Sigmoid colon (tissue), 7 donors: ENCODE measurements at places on chromosomes 6 and 20. TPM values are rescaled to one million over a fixed set of nuclear protein-coding genes. Genes with fewer than 3 reads are reported as not detected.
A peak's percentile ranks its signal among the peaks of the same experiment; 100 is the strongest.

- no peak for DNase-seq
These were observed 1.4 kb downstream of the OTOR start for GRCh38 chr20:16749573-16749972.

- DNase-seq: no peak
These were observed 2.0 kb downstream of the PDE10A start for GRCh38 chr6:165660857-165661663.

DNA sequence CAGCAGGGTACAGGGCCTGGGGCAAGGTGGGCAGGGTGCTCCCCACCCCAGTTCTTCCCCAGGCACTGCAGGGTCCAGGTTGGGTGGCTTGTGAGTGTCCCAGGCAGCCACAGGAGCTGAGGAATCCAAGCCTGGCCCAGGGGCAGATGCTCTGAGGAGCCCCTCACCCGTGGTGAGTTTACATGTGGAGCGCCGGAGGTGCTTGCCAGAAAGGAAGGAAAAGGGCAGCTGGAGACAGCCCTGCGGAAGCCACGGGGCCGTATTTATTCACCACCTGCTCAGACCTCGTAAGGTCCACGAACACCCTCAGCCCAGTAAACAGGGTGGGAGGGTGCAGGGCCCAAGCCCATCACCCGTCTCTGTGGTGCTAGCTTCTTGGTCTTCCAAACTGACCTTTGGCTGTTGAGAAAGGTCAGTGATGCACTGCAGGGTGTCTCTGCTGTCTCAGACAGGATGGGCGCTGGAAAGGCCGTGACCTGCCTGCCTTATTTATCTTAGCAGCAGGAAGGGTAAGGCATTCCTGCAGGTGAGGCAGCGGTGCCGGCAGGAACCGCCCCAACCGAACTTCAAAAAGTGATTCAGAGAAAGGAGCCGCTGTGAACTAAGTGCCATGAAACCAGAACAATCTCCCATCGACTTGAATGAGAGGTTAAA is 4.0 kb upstream of the FRMD1 start:
- DNase-seq: no peak

- no peak for DNase-seq
These were observed 16.5 kb upstream of the DSE start for GRCh38 chr6:116354236-116354635.

DNA sequence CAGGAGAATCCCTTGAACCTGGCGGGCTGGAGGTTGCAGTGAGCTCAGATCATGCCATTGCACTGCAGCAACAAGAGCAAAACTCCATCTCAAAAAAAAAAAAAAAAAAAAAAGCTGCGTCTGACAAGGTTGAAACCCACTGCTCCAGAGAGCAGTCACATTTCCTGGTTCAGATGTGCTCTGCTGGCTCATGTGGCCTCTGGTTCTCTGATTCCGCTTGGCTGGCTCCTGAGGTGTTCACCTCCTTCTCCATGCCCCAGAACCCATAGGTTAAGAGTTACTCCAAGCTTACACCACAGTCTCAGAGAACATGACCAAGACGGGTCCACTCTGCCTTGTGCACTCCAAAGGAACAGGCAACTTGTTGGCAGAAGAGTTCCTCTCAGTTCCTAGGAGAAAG is 8.8 kb upstream of the CNR1 start:
- DNase-seq: no peak

DNA sequence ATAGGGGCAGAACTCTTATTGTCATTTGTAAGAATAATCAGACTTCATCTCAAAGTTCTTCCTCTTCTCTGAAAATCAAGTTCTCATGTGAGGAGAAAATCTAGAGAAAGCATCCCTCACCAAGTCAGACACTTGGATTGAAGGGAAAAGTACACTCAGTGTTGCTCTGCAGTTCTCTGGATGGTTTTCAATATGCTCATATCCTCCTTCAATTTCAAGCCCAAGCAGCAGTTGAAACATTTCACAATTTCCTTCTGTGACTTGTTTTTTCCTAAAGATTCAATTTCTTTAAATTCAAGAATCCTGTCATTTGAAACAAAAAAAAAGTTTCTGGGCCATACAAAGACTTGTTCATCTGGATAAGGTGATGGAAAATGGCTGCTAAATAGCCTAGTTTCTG is 140.2 kb upstream of the AHI1 start:
- DNase-seq: no peak

DNA sequence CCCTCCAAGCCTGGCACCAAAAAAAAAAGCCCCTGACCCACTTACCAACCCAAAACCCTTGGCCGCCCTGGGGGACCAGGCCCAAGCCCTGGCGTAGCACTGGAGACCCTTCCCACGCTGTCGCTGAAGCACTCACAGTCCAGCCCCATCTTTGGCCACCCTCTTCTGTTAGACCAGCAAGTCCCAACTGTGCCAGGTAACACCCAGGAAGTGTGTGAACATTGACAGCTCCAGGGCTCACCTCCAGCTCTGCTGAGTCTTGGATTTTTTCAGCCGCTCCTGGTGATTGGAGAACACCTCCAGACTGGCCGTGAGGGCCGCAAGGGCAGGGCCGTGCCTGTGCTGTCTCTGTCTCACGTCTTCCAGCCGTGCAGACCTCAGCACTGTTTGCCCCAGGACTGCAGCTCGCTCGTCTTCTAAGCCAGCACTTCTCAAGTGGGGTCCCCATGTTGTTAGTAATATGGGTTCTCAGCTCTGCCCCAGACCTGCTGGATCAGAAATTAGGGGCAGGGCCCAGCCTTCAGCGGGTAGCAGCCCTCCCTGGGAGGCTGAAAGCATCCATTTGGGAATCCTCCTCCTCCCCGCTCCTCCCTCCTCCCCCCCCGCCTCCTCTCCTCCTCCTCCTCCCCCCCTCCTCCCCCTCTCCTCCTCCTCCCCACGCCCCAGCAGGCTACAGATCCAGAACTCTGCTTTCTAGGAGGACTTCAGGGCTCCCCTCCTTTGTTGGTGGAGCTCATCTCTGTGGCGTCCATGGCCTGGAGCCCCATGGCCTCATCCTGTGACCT is 18.1 kb downstream of the NPEPL1 start:
- peak; percentile 53 for DNase-seq

DNA sequence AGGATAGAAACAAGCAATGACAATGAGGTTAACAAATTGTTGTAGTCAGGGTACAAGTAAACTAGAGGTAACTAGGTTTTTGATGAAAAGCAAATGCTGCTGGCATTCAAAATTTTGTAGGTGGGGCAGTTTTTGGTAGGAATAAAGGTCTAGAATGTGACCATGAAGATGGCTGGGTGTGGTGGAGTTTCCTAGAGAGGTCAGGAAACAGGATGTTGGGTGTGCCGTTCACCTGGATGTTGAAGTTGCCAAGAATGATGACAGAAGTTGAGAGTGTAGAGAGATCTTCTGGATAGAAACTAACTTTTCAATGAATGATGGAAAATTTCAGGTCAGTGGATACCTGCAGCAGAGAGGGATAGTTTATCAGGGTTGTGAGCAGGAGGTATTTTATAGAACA is 22.7 kb downstream of the MAPK14 start:
- no peak for DNase-seq

- no peak for DNase-seq
These were observed 9.6 kb upstream of the PCMTD2 start for GRCh38 chr20:64245746-64246595.

DNA sequence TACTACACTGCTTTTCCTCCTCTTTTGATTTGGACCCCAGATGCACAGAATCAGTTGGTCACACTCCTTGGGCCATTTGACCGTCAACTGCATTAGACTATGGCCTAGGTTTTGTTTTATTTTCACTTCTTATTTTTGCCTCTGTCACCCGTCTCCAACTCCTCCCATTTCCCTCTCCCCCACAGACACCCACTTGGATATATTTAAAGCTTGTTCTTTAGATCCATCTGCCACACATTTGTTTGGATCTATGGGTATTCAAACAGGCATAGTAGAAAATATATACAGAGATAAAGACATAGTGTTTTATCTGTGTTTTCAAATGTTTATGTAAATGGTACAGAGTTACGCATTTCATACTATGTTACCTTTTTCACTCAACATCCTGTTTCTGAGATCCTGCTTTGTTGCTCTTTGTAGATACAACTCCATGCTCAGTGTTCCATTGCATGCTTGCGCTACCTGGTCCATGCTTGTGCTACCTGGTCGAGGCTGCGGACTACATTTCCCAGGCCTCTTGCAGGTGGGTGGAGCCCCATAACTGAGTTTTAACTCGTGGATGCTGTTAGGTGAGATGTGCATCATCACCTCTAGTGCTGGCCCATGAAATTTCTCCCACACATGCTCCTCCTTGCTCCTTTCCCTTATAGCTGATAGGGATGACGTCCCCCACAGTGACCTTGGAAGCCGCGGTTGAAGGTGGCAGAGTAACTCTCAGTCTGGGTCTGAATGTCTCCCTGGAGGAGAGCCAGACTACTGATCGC is 11.5 kb upstream of the PREX1 start:
- no peak for DNase-seq

DNA sequence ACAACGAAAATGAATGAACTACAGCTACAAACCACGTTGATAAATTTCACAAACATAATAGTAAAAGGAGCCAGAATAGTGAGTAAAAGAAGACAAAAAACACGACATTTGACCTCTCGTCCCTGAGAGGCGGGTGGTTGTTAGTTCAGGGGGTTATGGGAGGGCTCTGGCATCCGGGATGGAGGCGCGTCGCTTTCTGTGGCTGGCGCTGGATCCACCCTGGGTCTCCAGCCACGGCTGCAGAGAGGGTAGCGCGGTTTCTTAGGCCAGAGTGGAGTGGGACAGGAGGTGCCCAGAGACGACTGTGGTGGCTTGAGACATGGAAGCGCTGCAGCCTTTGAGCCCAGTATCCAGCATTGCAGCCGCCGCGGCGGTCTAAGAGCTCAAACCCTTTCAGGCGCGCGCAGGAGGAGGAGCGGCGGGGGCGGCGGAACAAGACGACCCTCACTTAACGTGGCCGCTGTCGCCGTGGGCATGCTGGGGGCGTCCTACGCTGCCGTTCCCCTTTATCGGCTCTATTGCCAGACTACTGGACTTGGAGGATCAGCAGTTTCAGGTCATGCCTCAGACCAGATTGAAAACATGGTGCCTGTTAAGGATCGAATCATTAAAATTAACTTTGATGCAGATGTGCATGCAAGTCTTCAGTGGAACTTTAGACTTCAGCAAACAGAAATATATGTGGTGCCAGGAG is 3.7 kb upstream of the ZSCAN23 start:
- DNase-seq: no peak

DNA sequence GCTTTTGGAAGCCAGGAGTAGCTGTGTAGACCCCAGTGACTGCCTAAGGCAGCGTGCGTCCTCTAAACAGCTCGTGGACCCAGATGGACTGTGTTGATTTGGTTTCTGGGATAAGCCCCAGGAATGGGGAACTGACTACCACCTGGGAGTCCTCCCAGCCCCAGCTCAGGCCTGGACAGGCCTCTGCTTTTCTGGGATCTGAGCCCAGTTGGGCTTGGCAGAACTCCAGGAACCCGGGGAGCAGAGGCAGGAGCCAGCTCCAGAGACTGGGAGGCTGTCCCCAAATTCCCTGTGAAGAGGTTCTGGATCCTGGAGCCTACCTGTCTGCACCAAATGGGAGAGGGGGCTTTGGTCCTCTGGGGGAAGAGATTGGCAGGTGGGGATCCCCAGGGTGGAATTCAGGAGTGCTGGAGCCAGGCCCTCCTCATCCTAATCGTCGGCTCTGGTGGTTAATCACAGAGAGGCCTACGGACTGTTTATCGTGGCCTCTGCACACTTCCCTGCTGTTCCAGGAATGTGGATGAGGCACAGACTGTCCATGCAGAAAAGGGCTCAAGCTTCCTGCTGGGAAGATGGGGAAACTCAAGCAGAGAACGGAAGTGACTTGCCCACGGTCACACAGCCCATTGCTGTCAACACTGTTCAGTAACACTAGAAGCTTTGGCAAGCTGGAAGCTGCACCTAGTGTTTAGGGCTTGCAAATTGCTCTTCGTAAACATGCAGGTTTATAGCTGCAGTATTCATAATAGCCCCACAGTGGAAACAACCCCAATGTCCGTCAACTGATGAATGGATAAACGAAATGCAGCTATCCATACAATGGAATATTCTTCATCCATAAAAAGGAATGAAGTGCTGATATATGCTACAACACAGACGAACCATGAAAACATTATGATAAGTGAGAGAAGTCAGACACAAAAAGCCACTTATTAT is 100.6 kb downstream of the KCNB1 start:
- peak; percentile 96 for DNase-seq

DNA sequence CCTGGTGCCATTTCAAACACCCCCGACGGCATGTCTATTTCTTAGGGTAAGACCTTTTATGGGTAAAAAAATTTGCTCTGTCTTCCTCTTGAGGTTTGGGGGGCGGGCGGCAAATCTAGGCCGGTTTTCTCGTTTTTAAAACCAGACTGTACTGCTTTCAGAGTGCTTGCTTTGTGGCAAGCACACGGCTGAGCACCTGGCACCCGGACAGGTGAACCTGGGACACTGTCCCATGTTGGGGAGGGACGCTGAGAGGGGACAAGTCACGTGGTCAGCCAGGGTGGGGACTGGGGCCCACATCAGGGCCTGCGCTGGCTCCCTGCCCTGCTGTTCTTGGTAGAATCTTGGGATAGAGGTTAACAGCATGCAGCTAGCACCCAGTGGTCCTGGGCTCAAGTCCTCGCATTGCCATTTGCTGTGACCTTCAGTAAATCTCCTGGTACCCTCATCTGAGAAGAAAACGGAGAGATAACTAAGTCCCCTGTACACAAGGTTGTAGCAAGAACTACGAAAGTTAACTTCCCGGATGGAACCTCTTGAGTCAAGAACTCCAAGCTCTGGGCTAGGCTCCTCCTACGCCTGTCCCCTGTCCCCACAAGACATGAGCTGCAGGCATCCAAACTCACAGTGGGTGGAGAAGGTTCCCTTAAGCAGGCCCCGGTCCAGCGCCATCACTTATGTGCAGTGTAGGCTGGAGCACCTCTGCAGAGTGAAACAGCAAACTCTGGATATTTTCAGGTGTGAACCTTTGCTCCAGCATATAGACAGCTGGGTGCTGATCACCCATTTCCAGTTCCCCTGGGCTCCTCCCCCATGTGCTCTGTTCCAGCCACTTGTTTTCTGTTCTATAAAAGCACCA is 41.7 kb downstream of the PMEPA1 start:
- no peak for DNase-seq

- no peak for DNase-seq
These were observed 3.6 kb downstream of the CYP39A1 start for GRCh38 chr6:46648869-46649492.

GRCh38 chr20:33662172-33662571 is at the start of gene C20orf144:
Gene C20orf144 (plus strand): TSS chr20:33662327. CDS start chr20:33662346, 19 bp downstream.
- no peak for DNase-seq

GRCh38 chr6:125759959-125760457 is 10.6 kb downstream of the HEY2 start:
- no peak for DNase-seq

The HDGFL1 gene
- not detected for polyA plus RNA-seq

The ZNF341 gene
- 5.5 TPM for polyA plus RNA-seq

The C20orf144 gene
- polyA plus RNA-seq: not detected

The CNR1 gene
- under 0.01 TPM for polyA plus RNA-seq

The OLIG3 gene
- polyA plus RNA-seq: not detected
